ENCODE measurements at places on chromosomes 5 and 9.

DNA sequence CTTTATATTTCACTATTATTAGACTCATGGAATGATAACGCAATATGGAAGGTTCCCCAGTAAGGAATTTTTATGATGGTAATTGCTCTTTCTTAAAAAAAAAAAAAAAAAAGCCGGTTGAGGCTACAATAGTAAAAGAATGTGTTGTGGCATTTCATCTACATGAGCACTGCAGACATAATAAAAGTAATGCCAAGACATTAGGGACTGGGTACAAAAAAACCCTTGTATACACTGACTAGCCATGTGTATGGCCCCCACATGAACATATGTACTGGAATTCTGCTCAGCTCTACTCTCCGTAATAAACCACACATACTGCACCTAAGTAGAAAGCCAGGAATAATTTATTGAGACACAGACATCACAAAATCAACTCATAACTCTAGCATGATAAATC lies 218.4 kb downstream of the ADAMTS6 start:
- no peak for DNase-seq

DNA sequence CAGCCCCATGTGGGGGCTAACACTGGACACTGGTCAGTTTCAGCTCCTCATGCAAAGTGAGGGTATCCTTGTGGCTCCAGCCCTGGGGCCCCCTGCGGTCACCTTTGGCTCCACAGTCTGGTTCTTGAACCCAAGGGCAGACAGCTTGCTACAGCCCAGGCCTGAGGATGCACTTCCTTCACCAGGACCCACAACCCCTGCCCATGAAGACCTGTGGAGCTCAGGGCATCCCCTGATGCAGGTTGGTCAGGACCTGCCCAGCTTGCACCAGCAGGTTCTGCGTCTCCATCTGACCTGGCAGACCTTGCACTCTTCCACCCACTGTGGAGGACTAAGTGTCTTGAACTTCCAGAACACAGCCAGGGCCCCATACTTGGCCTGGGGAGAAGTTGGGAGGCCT lies 3.7 kb upstream of the MRNIP start:
- DNase-seq: no peak

- DNase-seq: no peak
These were observed 46.6 kb downstream of the RAB3C start for GRCh38 chr5:58629271-58630159.

DNA sequence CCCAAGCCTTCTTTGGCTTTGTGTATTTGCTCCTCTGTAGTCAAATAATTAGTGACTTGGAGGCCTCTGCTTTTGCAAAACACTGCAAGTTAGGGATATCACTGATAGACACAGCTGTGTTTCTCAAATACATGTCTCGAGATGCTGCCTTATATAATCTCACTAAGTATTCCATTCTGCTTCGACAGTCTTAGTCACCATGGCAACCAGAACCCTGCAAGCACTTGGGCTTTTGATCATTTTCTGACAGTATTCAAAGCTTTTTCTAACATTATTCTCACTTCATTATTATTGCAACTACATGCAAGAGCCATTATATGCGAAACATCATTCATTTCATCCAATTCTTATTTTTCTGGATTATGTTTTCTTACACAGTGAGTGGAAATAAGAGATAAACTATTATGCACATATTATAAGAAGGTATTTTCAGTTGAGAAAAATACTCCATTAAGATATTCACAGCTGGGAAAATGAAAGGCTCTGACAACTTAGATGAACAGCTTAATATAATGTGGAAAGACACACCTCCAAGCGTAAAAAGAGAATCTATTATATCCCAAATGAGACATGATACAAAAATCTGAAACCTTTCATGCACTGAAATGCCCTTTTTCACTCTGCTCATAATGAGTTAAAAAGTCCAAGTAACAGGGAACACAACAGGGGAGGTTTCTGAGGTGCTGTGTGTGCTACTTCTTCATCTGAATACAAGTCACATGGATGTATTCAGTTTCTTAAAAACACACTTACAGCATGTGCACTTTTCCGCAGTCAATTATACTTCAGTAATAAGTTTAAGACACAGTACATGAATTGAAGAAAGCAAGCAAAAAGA lies 93.9 kb downstream of the SCAI start:
- DNase-seq: no peak

DNA sequence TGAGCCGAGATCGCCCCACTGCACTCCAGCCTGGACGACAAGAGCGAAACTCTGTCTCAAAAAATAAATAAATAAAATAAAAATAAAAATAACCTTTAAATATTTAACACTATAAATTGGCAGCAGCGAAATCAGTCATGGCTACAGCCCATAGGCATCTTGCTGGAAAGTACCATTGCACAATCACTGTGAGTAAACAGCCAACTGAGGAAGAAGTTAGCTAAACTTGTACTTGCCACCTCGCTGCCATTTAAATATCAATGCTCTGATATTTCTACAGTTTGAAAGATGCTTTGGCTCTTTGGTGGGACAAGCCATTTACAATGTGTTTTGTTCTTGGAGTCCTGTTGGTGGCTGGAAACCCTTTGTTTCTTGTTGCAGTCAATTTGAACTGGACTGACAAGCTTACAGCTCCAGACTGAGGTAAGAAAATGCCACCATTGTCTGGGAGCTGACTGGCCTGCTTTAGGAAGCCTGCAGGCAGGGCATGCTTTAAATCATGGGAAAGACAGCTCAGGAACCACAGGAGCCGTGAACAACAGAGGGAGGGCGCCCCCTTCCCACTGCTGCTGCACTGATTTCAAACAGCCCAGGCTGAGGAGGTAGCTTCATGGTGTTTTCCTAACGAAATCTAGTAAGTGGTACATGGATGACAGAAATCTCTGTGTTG lies 322.8 kb upstream of the RFX3 start:
- DNase-seq: no peak

- DNase-seq: no peak
These were observed 5.6 kb downstream of the SLC2A8 start for GRCh38 chr9:127402401-127403090.

DNA sequence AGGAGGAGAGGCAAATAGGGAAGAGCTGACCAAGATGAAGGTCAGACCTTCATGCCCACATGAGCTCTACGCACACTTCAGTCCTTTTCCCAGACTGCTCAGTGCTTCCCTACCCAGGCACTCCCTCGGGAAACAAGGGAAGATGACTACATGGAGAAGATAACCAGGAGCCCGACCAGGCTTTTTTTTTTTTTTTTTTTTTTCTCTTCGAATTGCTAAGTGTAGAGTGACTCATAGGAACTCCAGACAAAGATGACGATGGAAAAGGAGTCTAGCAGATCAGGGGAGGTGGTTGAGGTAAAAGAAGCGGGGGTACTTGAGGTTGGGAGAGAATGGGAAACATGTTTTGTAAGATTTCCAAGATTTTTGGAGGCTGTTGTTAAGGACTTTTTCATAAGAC lies 526.1 kb downstream of the BNC2 start:
- DNase-seq: no peak

- DNase-seq: no peak
These were observed 159.9 kb downstream of the LURAP1L start for GRCh38 chr9:12934545-12935272.

- no peak for DNase-seq
These were observed 7.0 kb downstream of the HEMGN start for GRCh38 chr9:97930972-97931371.

- DNase-seq: no peak
These were observed 466.2 kb downstream of the KDM4C start for GRCh38 chr9:7223981-7224380.

GRCh38 chr5:168897387-168898122 lies 318.4 kb upstream of the PANK3 start:
- no peak for DNase-seq

DNA sequence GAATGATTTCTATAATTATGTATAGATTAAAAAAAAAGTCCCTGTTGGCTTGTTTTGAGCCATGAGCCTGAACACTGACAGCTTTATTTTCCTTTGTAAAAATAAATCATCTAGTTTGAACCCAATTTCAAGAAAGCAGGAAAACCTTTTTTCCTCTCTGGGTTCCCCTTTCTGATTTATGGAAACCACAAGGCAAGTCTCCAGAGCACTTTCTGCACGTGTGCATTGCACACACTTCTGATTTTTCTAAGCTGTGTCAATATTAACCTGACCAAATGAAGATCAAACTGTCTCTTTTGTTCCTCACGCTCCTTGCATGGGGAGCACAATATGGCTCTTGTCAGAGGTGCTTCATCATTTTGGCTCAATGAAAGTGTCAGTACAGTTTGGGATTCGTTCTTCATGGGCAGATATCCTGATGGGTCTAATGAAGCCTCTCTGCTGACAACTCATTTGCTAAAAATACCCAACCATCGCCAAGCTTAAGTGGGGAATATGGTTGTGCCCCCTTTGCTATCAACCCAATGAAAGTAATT lies 39.2 kb upstream of the PCA3 start:
- DNase-seq: no peak

- no peak for DNase-seq
These were observed 17.9 kb downstream of the SRFBP1 start for GRCh38 chr5:121979691-121980090.

DNA sequence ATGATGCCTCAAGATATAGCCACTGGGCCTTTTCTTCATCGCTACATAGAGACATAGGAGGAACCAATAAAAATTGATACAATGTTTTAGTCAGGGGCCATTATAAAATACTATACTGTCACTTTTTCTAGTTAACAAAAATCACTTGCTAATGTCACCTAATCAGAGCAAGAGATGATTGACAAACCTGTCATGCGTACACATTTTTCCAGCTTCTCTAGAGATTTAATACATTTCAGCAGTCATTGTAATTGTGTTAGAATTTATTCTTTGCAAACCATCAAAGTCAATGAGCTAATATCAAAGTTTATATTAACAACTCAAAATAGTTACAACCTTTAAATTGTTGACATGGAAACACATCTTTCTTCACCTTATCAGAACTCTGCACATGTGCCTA lies 513.6 kb upstream of the SEMA6A start:
- DNase-seq: no peak
